ENCODE measurements at places on chromosomes 16 and 17. TPM values are rescaled to one million over a fixed set of nuclear protein-coding genes. Genes with fewer than 3 reads are reported as not detected.

DNA sequence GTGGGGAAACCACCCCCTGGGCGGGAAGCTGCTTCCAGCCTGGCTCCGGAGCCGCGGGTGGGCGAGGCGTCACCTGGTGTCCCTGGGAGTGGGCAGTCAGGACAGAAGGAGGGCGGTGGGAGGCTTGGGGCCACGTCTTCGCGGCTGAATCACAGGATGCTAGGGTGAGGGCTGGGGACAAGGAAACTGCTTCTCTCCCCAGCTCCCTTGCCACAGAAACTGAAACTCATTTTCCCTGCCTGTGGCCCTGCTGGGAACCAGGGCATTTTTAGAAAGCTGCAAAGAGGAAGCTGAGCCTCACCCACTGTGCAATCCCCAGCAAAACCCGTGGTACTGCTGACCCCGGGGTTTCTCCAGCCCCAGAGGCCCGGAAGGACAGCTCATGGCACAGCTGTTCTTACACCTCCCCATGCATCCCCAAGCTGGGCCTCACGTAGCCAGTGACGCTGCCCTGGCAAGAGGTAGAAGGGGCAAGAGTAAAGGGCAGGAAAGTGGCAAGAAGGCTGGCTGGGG, 8.2 kb downstream of the RHBDF2 start:
- peaks cover 68% of the 10 kb centered on the region for H3K4me1 ChIP-seq
- peak; percentile 77 for DNase-seq
- peak overlapping the region; percentile 30 for H3K27ac ChIP-seq
- H3K4me3 ChIP-seq, result peak overlapping the region; percentile 48
- no peaks in the 10 kb centered on the region for H3K27me3 ChIP-seq

The ZDHHC1 gene
- not detected for total RNA-seq

GRCh38 chr17:50240851-50241250, 33.4 kb upstream of the TMEM92 start:
- DNase-seq, result no peak
- no peaks in the 10 kb centered on the region for H3K36me3 ChIP-seq

DNA sequence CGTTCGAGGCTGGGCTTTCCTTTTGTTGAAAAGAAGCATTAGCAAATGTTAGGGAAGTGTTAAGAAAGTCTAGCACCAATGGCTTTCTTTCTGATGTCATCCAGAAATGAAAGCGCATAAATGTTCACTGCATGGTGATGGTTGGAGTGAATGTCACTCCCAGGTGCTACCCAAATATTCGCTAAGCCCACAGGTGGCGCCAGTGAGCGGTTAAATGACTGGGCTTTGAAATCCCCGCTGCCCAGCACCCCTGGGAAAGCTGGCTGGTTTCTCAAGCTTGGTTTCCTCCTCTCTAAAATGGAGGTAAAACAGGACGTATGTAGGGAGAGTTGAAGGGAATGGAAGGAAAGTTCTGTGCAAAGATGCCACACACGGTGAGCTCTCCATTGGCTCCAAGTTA, 104.4 kb downstream of the IRX5 start:
- no peaks in the 10 kb centered on the region for H3K4me1 ChIP-seq
- H3K36me3 ChIP-seq, result no peaks in the 10 kb centered on the region
- H3K4me3 ChIP-seq, result no peak overlapping the region
- no peak for DNase-seq

DNA sequence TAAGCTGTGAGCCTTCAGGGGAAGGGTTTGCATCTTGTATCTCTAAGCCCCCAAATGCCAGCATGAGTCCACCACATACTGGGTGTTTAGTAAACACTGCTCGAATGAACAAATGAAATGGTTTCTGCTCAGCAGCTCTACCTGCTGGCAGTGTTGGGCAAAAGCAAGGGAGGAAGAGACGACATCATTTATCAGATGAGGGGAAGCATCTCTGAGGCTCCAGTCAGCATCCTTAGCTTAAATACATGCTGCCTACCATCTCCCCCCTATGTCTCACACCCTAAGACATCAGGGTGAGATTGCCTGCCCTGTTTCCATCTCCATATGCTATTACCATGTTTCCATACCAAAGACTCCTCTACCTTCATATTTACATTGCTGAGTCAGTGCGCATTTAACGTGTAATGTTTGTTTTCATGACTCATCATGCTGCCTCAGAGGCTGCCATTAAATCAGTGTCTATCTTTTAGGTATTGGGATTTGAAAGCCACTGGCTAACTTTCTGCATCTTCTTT, 379.8 kb downstream of the UTP18 start:
- no peak overlapping the region for H3K27ac ChIP-seq
- peak; percentile 37 for DNase-seq
- no peak overlapping the region for H3K4me3 ChIP-seq
- no peaks in the 10 kb centered on the region for H3K4me1 ChIP-seq
